ENCODE measurements at places on chromosomes 6 and 20.

DNA sequence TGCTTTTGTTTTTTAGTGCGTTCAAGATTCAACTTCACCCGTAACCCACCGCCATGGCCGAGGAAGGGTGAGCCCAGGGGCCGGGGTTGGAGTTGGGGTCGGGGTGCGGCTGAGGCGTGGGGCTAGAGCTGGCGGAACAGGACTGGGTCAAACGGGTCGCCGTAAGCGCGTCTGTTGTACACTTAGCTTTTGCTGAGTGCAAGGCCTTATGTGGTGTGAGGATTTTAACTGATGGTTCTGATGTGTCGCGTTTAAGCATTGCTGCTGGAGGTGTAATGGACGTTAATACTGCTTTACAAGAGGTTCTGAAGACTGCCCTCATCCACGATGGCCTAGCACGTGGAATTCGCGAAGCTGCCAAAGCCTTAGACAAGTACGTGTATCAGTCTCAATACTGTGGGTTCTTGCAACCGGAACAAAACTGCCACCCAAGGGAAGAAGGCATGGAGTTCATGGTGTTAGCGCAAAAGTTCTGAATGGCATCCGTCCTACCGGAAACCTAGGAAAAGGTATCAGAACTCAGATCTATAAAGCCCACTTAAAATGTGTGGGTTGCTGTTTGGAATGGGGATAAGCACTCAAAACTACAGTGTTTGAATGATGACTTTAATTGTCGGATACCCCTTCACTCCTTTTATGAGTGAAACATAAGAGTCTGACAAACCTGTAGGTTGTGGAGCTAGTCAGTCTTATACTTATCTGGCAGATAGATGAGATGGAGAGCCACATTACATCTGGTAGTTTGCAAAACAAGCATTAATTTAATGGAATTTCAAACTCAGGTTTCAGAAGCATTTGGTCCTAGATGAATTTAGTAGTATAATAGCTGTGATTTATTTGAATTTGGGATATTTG lies 574 bp downstream of the RPS12 start:
- no peak for DNase-seq

DNA sequence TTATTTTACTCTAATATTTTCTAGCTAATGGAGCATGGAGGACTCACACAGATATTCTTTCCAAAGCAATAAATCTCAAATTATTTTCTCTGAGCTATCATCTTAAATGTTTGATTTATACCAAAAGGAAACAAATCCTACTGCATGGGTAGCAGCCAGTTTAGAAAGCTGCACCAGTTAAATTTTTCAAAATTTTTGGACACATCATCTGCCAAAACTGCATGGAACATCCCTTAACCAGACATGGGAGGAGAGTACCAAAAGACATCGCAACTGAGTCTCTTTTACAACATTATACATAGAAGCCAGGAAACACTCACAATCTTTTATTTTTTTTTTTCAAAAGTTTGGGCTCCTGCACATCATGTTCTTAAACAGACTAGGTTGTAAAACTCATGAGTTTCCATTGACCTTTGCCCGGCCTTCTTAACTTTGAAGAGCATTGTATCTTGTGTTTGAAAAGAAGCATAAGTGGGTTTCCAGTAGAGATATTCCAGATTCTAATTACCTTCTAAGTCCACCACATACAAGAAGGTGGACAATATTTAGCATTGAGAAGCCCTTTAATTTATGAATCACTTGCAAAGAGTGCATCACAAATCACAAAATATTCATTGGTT lies 87.7 kb upstream of the HMGCLL1 start:
- DNase-seq, result no peak

DNA sequence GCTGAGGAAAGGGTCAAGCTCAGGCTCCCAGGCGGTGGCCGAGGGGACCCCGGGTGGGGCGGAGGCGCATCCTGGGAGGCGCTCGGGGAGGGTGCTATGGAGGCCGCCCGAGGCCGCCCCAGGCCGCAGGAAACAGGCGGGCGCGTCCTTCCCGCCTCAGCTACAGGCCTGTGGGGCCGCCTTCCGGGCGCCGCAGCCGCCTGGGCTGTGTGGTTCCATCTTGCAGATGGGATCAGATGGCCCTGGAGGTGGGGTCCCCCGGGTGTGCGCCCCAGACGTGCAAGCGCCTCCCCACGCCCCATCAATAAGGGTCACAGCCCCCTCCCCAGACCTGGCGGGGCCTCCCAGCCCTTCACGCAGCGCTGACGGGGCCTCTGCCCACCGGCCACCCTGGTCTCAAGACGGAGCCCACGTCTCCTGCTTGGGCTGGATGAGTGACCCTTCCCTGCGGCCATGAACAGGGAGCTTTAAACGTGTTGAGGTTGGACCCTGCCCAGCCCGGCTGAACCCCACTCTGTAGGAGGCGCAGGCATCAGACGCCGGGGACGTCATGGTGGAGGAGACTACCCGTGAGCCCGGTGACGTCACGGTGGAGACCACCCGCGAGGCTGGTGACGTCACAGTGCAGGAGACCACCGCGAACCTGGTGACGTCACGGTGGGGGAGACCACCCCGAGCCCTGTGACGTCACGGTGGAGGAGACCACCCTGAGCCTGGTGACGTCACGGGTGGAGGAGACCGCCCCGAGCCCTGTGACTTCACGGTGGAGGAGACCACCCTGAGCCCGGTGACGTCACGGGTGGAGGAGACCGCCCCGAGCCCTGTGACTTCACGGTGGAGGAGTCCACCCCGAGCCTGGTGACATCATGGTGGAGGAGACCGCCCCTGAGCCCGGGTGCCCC lies 267.0 kb downstream of the DLL1 start:
- DNase-seq, result peak; percentile 72

DNA sequence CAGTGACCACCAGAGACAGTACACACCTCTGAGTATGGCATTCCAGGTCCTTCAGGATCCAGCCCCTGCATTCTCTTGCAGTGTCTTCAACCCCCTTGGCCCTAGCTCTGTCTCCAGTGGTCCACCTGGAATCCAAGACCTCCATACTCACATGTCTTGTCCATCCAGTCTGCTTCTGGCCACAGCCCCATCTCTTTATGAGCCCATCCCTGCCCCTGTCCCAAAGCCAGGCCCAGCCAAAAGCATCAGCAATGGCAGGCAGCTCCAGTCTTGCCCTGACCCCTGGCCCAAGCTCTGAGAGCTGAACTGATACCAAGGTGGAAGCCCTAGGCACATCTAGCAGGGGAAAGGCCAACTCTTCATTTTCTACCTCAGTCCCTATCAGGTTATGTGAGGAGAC lies 119.6 kb upstream of the PTPRT start:
- DNase-seq, result no peak

- DNase-seq, result no peak
Observed at GRCh38 chr6:122696079-122696478, 83.4 kb upstream of the FABP7 start.

GRCh38 chr6:144304223-144304848 lies 19.2 kb downstream of the UTRN start:
- no peak for DNase-seq

GRCh38 chr6:44538807-44539201 lies 151.3 kb downstream of the CDC5L start:
- DNase-seq, result no peak

Data from spleen (tissue), 13 donors.